ENCODE measurements at places on chromosomes 7 and 10.

- DNase-seq: no peak
Measured at GRCh38 chr10:101040061-101040460, 9.0 kb downstream of the SFXN3 start.

- DNase-seq: peak; percentile 65
Measured at GRCh38 chr10:12484002-12484918, 134.9 kb downstream of the CAMK1D start.

- no peak for DNase-seq
Measured at GRCh38 chr10:11899067-11899876, 76.1 kb downstream of the PROSER2 start.

DNA sequence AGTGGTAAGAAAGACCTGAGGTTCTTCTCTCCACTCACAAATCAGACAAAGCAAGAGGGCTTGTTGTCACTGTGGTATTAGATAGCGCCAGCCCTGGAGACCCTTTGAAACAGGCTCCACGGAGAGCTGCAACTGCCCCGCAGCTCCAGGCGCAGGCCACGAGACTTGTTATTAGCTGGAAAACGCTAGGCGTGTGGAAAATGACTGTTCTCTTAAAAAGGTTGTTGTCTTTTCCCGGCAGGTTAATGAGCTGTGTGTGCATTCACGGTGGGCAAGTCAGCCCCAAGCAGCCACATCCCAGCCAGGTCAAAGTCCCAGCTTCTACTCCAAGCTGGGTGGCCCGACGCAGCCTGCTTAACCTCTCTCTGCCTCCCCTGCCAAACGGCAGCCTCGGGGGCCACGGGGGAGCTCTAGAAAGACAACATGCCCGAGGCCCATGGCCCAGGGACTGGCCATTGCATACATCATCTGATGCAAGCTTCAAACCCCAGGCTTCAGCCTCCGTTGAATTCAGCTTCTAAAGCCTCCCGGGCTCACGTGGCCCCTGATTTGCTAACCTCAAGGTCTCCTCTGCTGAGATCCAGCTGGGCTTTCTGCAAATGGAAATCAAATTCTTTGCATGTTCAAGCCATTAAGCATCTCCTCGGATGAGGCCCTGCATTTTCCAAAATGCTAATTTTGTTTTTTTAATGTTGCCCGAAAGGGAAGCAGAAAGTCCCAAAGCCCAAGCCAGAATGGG lies 61.3 kb upstream of the DNAAF5 start:
- DNase-seq: no peak

- DNase-seq: no peak
Measured at GRCh38 chr7:113015034-113015645, 71.5 kb downstream of the GPR85 start.

GRCh38 chr7:112372101-112372500 lies 78.2 kb upstream of the IFRD1 start:
- no peak for DNase-seq

- DNase-seq: no peak
Measured at GRCh38 chr10:110993024-110993693, 73.8 kb downstream of the SHOC2 start.

- no peak for DNase-seq
Measured at GRCh38 chr10:113389969-113390368, 162.9 kb upstream of the HABP2 start.

GRCh38 chr10:30396293-30396692 lies 37.7 kb upstream of the MAP3K8 start:
- DNase-seq: no peak

Data from anterior cingulate cortex (tissue), 58 donors.